ENCODE measurements at places on chromosomes 2 and 18.
A peak's percentile ranks its signal among the peaks of the same experiment; 100 is the strongest.

DNA sequence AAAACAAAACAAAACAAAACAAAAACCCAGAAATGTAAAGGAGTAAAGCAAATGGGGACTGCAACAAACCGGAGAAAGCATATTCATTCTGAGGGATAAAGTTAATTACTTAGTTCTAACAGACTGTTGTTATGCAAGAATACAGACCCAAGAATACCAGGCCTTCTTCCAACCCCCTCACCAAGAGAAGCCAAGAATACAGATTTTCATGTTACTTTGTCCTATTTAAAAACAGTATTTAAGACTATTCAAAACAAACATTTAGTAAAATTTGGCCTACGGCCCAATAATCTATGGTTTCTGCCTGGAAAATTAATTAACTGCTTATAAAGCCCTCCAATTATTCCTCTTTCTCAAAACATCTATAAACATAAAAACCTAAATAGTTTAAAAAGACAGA, 91.4 kb downstream of the USP34 start:
- no peak for DNase-seq

DNA sequence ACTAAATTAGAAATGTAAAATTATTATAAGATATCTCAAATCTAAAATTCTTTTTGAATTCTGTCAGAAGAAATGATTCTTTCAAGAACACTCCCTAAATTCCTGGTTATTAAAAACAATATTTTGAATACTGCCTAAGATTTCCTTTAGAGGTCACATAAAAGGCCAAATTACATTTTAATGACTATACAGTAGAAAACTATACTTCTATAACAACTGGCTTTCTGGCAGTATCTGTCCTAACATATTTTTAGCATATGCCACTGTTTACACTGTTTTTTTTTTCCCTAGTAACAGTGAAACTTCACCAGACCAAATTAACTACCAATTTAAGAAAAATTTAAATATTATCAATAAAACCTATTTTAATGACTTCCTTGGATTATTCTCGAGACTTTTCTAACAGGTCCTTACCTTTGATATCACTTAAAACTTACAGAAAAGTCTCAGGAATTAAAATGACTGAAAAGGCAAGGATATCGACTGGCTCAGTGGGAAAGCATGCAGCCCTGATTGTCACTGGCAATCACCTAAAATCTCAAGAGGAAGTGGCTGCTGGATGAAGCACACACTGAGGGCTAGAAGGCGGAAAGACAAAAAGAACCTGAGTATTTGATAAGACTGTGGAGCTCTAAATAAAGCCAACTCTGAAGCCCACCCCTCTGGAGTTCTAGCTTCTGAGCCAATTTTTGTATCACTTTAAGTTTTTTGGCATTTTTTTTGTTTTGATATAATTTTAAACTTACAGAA, 59.6 kb downstream of the SPIRE1 start:
- DNase-seq, result no peak

GRCh38 chr18:37717098-37717497, 151.5 kb upstream of the CELF4 start:
- no peak for DNase-seq

GRCh38 chr2:86412007-86412406, 29.2 kb upstream of the KDM3A start:
- no peak for DNase-seq

- peak; percentile 22 for DNase-seq
Observed at GRCh38 chr2:29921560-29921915, at the start of gene ALK. Gene ALK (minus strand): TSS chr2:29921586. CDS start chr2:29920659, 927 bp downstream.

DNA sequence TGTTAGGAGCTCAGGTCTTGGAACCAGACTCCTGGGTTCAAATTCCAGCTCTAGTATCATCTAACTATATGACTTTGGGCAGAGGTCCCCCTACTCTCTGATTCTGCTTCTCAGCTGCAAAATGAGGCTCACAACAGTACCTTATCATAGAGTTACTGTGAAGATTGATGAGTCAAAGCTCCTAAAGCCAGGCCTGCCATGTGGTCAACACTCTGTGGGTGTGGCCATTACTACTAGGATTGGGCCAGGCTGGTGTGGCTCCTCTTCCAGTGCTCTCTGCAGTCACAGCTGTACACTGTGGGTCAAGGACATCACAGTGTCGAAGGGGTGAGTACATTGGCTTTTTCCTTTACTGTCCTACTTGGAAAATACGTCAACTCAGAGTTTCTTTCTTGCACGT, 22.6 kb downstream of the CAPN13 start:
- no peak for DNase-seq

GRCh38 chr18:79962311-79962710, 2.1 kb upstream of the HSBP1L1 start:
- no peak for DNase-seq

- no peak for DNase-seq
Observed at GRCh38 chr2:72271766-72272641, 124.3 kb upstream of the CYP26B1 start.

DNA sequence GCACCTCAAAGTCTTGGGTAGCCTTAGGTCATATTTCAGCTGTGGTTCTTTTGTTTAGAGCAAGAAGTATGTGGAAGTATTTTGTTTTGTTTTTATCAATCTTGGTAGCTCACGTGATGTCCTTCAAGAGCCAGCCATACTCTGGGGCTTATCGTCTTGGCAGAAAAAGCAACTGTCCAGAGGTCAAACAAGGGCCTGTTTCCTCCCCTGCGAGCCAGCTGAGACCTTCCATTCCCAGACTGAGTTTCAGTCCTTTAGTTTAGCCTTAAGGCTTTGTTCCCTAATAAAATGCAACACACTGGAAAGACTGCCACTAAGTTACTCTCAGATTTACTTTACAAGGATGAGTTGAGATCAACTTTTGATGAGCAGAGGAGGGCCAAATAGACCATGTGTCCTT, 63.5 kb downstream of the TXNL1 start:
- no peak for DNase-seq

GRCh38 chr2:208186465-208186864, 3.4 kb downstream of the C2orf80 start:
- no peak for DNase-seq

DNA sequence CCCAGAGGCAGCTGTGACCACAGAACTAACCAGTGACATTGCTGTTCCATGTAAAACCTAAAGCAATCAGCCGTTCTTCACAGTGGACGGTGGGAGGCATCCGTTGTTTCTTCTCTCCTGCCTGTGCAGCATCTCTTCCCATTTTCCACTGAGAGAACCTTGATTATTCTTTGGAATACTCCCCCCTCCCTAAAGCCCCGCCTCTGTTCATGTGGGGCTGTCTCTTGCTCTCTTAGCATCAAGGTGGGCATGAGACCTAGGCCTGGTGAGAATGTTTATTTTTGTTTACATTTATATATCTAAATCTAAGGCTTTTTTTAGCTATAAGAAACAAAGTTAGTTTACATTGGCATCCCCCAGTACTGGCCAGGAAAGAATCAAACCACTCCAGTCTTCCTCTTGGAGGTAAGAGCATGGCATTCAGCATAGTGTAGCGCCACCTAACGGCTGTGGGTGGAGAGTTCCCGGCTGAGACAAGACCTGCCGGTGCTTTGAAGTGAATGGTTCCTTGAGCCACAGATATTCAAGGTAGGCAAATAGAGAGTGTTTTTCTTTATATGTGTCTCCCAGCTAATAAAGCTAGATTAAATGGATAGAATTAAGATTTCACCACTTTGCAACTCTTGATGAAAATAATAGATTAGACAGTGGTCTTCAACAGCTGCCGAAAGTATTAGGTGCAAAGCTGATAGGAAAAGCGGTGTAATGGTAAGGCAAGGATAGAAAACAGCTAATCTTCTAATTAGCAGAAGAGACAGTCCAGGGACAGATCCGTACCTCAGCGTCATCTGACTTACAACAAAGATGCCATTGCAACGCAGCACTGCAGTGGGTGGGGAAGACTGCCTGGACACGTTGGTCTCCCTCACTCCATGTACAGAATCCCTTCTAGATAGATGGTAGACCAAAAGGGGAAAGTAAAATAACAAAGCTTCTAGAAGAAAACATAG, 219.6 kb upstream of the RAB12 start:
- no peak for DNase-seq

- no peak for DNase-seq
Observed at GRCh38 chr2:119483395-119483753, 40.9 kb downstream of the SCTR start.

- DNase-seq, result peak; percentile 35
Observed at GRCh38 chr2:198054299-198054698, 249.9 kb downstream of the PLCL1 start.

DNA sequence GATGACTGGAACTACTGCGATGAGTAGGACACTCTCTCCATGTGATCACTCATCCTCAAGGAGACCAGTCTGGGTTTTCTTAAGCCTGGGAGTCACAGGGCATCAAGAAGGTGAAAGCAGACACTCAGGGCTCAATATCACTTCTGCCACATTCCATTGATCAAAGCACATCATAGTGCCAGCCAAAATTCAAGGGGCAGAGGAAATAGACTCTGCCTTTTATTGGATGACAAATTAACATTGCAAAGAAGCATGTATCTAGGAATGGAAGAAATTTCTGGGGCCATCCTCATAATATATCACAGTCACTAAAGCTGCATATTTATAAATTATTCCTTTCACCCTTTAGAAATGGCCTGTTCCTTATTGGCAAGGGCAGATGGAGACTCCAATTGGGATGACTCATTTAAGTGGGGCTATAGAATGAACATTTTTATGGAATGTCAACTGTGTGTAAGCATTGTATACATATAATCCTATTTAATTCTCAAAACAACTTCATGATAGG, 114.8 kb upstream of the CDC42EP3 start:
- no peak for DNase-seq

DNA sequence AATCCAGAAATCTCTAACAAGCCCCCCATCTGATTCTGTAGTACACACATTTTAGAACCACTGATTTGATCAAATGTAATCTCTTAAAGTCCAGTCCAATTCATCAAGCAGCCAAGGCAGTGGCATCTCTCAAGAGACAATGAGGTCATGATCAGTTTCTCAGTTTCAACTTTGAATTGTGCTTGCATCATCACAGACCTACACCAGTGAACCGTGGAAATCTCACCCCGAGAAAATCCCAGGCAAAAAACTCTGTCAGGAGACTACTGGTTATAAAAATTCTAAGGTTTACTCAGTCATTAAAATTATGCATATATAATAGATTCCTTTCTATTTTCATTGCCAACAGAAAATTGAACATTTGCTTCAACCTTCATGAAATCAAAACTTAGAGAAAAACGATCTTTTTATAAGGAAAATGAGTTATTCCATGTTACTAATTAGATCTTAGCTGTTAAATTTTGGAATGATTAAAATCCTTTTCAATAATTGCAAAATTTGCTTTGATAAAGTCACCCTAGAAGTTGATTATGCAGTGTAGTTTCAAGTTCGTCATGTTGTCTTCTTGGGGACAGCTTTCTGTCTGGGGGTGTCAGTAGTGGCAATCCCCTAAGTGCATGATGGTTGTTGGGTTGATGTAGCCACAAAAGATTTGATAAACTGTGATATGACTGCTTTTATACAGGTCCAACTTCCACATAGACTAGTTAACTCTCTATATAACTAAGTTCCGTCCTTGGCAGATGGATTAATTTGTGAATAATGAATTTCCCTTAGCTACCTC, 235.0 kb downstream of the CAMKMT start:
- no peak for DNase-seq

- no peak for DNase-seq
Observed at GRCh38 chr2:197011801-197012641, 85.5 kb upstream of the PGAP1 start.

GRCh38 chr18:71998547-71999097, 545.5 kb downstream of the CBLN2 start:
- DNase-seq, result no peak

- no peak for DNase-seq
Observed at GRCh38 chr2:6224267-6224666, 532.1 kb downstream of the SOX11 start.

DNA sequence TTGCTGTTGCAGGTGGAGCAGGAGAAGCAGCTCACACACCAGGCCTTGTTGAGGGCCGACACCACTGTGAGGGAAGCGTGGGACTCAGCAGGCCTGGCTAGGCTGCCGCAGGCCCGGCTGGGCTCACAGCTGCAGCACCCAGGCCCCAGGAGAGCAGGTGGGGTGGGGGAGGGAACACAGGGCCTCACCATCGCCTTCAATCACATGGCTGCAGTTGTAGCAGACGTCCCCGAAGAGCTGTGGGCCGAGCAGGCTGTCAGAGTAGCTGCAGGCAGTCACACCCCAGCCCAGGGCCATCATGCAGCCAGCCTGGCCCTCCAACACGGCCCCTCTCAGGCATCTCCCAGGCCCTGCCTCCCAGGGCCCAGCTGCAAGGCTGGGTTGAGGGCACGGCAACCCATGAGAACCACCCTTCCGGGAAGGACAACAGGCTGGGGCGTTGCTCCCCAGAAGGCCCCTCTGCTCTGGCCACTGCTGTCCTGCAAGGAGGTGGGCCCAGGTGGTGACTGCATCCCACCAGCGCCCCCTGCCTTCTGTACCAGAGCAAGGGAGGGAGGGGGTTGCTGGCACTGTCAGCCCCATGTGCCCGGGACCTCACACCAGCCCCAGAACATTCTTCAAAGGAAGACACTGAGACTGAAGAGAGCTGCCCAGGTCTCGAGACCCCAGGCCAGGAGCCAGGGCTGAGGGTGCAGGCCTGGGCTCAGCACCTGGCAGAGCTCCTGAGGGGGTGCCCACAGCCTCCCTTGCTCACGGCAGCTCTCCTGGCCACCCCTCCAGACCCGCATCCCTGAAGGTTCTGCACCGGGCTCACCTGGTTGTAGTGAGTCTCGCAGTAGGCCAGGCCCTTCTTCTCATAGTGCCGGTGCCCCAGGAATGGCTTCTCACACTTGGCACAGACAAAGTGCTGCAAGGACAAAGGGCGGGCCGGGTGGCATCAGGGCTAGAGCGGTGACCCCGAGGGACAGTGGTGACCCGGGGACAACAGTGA, 5.6 kb upstream of the GPR17 start:
- DNase-seq, result no peak

DNA sequence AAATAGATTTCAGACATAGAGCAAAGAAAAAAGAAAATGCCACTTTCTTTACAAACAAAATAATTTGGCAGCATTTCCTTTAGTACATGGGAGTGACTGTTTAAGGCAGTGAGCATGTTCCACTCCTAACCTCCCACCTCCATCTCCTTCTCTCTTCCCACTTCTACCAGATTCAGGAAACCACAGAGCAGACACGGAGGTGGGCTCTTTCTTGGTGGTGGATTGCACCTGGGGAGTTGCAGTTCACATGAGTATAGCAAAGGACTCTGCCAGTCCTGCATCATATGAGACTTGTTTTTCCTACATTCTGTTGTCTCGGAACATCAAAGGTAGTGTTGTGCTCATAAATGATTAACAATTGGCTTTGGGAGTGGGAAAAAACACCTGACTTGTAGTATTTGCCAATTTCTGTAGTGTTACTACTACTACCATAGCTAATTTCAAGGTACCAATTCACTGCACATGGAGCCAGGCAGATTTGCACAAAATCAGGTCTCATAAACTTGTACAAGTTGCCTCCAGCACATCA, 137.2 kb downstream of the SPP2 start:
- DNase-seq, result no peak

GRCh38 chr2:38499548-38500282, 103.0 kb downstream of the HNRNPLL start:
- no peak for DNase-seq
